ENCODE measurements at places on chromosomes 6 and 20.

- no peak for DNase-seq
Measured at GRCh38 chr6:28734443-28734959, 189.3 kb downstream of the TRIM27 start.

GRCh38 chr20:11204926-11205768 is 531.3 kb upstream of the JAG1 start:
- DNase-seq, result no peak

DNA sequence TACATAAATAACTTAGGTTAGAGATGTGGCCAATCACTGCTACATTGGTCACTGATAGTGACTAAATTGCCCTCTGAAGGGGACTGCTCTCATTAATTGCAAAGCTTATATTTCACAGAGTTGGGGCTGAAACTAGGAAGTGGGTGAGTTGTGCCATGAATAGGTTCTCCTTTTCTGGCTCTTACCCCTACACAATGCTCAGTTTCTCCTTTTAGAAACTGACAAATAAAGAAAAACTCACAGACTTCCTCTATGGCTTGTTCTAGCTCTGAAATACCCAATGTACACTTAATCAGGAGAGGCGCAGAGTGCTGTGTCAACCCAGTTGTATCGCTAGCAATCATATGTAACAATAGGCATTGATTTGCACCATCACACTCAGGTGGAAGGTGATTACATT is 41.2 kb upstream of the PROKR2 start:
- no peak for DNase-seq

- DNase-seq, result no peak
Measured at GRCh38 chr6:53059648-53060589, 5.3 kb upstream of the FBXO9 start.

- DNase-seq, result no peak
Measured at GRCh38 chr20:33908868-33909267, 84.8 kb upstream of the RALY start.

- DNase-seq, result no peak
Measured at GRCh38 chr6:7528565-7528964, 12.9 kb upstream of the DSP start.

DNA sequence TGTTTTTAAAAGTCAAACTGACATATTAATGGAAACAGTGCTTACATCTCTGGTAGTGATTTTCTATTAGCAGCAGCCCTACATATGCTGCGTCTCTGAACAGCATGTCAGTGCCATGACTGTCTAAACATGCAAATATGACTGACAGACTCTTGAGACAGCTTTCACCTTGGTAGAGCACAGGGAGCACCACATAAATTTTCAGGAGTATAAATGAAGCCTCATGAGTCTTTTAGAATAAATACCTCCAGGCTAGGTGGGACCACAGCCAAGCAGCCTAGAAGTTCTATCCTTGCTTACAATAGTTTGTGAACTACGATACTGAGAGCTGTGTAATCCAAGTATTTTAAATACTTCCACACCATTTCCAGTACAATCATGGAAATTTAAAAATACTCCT is 410.7 kb upstream of the RUNX2 start:
- DNase-seq, result no peak

DNA sequence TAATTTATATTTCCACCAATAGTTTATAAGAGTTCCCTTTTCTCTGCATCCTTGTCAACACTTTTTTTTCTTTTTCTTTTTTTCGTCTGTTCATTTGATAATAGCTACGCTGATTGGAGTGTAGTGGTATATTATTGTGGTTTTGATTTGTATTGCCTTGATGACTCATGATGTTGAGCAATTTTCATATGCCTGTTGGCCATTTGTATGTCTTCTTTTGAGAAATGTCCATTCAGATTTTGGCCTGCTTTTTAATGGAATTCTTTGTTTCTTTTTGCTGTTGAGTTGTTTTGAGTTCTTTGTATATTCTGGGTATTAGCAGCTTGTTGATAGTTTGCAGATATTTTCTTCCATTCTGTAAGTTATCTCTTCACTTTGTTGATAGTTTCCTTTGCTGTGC is 773.4 kb downstream of the KIF16B start:
- no peak for DNase-seq

- DNase-seq, result no peak
Measured at GRCh38 chr6:165034271-165034741, 275.1 kb downstream of the C6orf118 start.

- no peak for DNase-seq
Measured at GRCh38 chr20:60403105-60403741, 445.0 kb downstream of the CDH26 start.
